ENCODE measurements at places on chromosomes 5 and 9.

GRCh38 chr5:38602641-38603040, 46.2 kb upstream of the LIFR start:
- no peak for DNase-seq

DNA sequence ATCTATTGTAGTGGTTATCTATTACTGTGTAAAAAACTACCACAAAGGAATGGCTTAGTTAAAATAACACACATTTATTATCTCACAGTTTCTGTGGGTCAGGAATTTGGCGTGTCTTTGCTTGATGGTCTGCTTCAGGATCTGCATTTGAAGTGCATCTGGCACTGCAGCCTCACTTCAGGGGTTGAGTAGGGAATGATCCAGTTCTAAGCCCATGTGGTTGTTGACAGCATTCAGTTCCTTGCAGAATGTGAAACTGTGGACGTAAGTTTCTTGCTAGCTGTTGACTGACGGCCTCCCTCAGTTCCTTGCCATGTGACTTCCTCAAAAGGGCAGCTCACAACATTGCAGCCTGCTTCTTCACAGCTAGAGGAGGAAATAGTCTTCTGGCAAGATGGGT, 2.1 kb upstream of the OGN start:
- DNase-seq: peak; percentile 59

GRCh38 chr5:40227366-40227765, 452.3 kb upstream of the PTGER4 start:
- DNase-seq: no peak

DNA sequence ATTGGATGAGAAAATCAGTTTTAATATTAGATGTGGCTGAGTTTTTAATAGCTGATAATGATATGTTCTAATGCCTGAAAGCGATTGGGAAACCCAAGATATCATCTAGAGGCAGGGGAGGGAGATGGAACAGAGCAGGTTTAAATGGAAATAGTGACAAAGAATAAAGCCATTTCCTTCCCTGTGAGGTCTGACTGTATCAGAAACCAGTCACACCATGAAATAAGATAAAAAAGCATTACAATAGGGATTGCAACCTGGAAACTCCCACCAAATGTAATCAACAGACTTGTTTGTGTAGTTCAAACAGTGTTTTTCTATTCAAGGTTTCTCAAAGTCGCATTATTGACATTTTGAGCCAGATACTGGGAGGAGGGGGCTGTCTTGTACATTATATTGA, 110.1 kb upstream of the SMIM23 start:
- no peak for DNase-seq

DNA sequence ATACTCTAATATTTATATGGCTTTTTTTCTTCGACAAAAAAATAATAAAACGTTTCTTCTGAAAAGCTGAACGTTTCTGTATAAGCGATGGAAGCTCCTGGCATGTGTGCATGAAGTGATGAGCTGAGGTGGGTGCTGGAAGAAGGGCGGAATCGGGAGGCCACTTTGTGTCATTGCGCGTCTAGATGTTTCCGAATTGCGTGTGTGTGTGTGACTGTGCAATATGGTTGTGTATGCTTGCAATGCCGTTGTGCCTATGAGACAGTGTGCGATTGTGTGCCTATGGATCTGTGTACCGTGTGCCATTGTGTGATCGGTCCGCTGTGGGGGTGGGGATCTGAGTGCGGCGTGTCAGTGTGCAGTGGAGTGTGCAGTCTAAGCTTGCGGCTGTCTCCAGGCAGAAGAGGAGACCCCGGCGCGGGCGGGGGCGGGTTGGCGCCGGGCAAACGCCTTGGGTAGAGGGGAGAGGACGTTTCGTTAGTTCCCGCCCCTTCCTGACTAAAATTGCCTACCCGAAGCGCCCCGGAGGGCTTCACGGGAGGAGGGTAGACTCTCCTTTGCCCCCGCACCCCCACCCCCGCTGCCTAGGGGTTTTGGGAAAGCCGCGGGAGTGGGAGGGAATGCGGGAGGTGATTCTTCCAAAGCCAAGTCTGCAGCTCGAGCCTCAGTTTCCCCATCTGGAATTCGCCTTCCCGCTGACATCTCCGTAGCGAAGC, 24.2 kb downstream of the PCDHGC5 start:
- DNase-seq: peak; percentile 43

GRCh38 chr5:5512543-5512942, 90.1 kb downstream of the ICE1 start:
- no peak for DNase-seq

DNA sequence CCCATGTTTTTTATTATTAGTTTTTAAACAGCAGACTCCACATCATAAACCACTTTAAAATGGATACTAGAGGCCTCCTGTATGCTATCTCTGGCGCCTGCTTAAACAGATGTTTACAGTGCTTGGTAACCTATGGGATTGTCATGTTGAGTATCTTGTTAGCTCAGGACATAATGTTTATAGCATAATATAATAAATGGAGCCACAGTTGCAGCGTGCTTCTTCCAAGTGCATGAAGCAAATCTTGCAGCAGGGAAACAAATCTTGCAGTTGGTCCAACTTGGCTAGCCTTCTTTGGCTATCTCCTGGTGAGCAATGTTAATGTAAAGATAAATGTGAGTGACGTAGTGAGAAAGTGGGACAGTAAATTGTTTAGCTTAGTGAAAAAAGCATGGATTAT, 2.8 kb downstream of the GHR start:
- DNase-seq: no peak

DNA sequence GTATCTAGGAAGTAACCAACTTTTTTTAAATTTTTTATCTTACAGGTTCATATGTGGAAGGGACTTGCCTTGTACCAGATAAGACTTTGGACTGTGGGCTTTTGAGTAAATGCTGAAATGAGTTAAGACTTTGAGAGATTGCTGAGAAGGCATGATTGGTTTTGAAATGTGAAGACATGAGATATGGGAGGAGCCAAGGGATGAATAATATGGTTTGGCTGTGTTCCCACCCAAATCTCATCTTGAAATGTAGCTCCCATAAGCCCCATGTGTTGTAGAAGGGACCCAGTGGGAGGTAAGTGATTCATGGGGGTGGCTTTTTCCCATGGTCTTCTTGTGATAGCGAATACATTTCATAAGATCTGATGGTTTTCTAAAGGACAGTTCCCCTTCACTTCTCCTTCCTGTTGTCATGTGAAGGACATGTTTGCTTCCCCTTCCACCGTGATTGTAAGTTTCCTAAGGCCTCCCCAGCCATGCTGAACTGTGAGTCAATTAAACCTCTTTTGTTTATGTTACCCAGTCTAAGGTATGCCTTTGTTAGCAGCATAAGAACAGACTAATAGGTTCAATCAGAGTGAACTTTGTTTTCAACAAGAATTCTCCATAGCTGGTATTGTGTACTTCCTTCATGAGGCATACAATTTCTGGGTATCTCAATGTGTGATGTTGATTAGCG, 535.6 kb upstream of the MEF2C start:
- DNase-seq: no peak

DNA sequence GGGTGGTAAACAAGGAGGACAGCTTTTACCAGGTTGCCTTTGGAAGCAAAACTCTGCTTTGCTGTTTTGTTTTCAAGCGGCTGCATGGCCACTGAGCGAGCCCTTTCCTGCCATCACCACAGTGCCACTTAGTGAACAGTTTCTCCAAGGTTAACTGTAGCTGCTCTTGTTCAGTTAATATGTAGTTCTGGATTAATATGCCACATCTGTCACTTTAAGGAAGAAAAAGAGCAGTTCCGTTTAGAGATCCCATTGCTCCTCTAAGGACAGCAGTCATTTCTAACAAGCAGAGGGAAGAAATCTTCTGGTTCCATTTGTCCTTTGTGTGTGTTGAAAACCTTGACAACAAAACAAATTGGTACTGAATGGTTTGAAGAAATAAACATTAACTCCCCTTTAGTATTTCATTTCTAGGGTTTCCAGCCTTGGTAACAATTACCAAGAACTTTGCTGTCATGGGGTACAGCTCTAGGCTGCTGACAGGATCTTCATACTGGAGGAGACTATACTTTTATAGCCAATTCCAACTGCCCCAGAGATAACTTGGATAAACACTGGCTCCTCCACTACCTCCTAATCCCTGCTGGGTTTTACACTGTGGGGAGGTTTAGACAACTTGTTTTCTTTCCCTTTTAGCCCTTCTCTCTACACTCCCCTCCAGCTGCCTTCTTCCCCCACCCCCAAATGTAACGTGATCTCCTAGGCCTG, 10.3 kb upstream of the ABL1 start:
- DNase-seq: no peak

- no peak for DNase-seq
Measured at GRCh38 chr5:146832985-146833732, 45.4 kb downstream of the PPP2R2B start.

DNA sequence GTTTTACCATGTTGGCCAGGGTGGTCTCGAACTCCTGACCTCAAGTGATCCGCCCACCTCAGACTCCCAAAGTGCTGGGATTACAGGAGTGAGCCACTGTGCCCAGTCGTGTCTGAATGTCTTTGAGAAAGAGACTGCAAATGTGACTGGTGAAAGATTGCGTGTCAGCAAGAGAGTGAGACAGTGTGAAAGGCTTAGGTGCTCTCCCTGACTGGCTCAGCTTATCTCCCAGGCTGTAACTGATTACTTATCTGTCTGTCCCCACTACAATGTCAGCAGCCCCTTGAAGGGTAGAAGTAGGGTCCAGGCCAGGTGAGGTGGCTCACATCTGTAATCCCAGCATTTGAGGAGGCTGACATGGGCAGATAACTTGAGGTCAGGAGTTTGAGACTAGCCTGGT, 3.4 kb upstream of the FGFR4 start:
- no peak for DNase-seq

DNA sequence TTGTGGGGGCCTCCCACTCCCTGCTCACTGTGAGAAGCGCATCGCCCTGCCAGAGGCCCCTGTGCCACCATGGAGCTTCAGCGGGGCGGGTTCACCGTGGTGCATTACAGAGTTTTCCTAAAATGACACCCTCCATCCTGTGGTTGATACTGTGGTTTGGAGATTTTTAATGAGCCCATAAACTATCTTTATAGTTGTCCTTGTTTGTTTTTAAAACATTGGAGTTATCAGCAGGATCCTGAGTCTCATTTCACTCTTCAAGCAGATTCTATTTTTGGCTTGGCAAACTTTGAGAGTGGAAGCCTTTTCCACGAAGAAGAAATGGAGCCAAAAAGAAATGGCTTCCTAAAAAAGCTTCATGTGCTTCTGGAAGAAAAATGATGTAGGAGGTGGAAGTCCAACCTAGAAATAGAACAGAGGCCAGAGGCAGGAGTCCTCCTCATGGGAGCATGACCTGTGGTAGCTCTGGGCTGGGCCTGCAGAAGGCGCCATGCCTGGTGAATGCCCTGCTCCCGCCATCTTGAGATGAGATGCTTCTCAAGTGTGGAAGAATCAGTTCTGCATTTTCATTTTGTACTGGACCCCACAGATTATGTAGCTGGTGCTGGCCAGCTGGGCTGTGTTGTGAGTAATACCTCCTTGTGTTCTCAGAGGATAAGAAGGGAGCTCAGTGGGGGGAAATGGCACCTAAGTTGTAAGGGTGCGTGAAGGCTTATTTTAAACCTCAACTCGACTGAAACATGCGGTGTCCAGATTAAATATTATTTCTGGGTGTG, 79.0 kb upstream of the RAI14 start:
- DNase-seq: no peak

DNA sequence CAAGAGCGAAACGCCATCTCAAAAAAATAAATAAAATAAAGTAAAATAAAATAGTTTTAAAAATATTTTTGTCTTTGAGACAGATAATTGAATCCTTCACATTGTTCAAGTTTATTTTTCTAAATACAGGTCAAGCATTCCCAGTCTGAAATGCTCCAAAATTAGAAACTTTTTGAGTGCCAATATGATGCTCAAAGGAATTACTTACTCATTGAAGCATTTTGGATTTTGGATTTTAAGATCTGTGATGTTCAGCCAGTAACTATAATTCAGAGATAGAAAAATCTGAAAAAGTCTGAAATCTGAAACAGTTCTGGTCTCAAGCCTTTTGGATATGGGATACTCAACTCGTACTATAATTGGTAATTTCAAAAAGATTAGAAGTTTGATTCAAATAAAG, 39.8 kb downstream of the RBM27 start:
- no peak for DNase-seq

GRCh38 chr5:2371419-2371710, 380.1 kb downstream of the IRX2 start:
- no peak for DNase-seq

DNA sequence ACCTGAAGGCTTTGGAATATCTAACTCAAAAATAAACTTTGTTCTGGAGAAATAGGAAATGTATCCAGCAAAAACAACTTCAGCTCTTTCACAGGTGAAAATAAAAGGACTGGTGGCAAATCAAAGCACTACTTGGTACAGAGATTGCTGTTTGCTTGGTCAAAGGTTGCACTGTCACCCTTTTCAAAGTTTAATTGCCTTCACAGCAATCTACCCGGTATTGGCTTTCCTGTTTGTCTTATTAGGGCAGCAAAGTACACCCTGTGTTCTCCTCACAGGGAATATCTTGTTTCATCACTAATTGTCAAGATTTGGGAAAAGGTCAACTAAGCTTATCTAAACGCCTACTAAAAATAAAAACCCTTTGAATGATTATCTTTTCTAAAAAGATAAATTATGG, 214.1 kb upstream of the ADCY2 start:
- DNase-seq: no peak

- DNase-seq: no peak
Measured at GRCh38 chr5:36177715-36178523, 26.0 kb downstream of the SKP2 start.

- no peak for DNase-seq
Measured at GRCh38 chr5:82538339-82539034, 260.3 kb upstream of the RPS23 start.

- DNase-seq: no peak
Measured at GRCh38 chr9:128638580-128638979, 18.1 kb downstream of the DYNC2I2 start.

DNA sequence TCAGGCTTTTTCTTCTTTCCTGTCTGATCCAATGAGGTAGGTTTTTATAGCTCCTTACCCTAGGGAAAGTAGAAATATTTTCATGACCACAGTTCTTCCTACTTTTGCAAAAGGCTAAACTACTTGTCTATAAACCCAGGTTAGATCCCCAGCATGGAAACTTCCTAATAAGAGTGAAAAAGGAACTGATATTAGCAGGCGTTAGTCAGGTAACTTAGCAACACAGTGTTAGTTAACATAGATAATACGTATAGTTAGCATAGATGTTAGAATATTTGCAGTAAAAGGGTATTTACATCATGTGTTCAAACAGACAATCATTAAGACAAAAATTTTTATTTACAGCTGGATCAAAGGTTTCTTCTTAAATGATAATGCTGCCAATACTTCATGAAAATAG, 162.9 kb upstream of the DAB2 start:
- DNase-seq: no peak

DNA sequence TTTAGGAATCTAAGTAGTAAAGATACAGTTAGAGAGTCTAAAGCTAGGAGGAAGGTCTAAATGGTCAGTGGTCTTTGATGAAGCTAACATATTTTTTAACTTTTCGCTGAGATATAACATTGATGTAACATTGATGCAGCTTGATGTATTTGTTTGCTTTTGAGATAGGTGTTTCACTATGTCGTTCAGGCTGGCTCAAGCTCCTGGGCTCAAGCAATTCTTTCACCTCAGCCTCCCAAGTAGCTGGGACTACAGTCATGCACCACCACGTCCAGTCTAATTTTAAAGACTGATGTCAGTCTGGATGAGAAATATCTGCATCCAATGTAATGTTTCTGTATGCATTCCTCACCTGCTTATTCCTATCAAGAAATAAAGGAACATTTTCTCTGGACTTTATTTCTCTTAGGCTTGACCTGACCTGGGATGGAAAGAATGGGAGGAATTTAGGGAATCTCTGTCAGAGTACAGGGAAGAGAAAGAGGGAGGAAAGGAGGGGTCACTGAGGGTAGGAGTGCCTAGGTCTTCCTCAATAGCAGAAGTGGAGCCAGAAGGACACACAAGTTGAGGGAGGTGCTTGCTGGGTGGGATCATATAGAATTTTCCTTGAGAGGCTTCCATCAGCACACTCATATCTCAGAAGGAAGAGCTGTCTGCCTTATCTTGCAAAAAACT, 101.5 kb upstream of the GPBP1 start:
- DNase-seq: no peak

All from activated CD8-positive, alpha-beta memory T cell treated with anti-CD3 and anti-CD28 coated beads, Interleukin-2, amount 10 ng/mL, durations not matched to agents 7 days and 5 days (primary cell).